Gastroesophageal sphincter (tissue), 4 donors: ENCODE measurements at places on chromosomes 16 and 17.

DNA sequence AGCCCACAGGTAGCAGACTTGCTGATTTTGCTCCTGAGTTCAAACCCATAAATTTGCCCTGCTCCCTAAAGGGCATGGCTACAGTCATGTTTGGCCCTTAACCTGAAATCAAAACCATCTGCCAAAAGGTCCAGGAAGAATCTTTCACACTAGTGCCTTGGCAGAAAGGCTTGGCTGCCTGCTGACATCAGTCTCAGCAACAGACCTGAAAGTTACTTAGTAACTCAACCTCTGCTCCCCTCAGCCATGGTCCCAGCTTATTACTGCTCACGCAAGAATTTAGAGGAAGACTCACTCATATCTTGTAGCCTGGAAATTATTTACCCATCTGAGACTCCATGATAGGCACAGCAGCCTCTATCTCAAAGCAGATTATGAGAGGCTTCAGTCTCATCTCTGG, 98.0 kb upstream of the KIF2B start:
- no peak for ATAC-seq

DNA sequence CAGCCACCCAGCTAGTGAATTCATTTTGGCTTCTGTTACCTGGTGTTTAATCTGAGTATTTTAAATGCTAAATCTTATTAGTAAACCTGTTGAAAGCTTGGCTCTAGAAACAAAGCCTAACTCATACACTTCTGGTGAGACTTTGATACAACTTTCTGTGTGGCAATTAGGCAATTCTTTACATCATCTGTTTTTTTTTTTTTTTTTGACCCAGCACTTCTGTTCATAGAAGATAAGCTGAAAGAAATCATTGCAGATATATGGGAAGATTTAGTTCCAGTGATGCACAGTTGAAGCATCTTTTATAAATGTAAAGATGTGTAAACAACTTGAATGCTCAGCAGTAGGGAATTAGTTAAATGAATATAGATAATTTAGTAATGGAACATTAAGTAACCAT, 21.7 kb upstream of the ABCC11 start:
- no peak for ATAC-seq

DNA sequence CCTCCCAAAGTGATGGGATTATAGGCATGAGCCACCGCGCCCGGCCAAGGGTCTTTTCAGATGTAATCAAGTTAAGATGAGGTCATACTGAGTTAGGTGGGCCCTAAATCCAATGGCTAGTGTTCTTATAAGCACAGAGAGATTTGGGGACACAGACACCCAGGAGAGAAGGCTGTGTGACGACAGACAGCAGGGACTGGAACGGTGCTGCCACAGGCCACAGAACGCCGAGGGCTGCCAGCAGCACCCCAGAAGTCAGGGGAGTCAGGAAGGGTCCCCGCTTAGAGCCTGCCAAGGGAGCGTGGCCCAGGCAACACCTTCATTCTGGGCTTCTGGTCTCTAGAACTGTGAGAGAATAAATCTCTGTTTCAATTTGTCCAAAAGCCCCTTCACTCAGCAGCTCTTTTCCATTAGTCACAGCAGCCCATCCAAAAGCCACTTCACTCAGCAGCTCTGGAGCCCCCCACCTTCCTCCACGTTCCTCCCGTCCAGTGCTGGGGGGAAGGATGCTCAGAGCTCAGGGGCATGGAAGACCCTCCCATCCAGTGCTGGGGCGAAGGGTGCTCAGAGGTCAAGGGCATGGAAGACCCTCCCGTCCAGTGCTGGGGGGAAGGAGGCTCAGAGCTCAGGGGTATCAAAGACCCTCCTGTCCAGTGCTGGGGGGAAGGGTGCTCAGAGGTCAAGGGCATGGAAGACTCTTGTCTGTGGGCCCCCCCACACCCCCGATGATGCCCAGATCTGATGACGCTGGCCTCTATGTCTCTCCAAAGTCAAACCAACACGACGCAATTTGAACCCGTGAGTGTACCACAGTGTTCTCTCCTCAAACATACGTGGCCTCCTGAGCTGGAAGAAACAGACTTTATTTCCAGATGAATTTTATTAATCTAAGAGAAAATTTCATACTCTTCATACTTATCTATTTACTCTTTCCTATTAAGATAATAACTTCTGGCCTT, 11.9 kb downstream of the RAB40B start:
- ATAC-seq: no peak

GRCh38 chr17:76426853-76427252, 26.1 kb downstream of the UBE2O start:
- no peak for ATAC-seq

DNA sequence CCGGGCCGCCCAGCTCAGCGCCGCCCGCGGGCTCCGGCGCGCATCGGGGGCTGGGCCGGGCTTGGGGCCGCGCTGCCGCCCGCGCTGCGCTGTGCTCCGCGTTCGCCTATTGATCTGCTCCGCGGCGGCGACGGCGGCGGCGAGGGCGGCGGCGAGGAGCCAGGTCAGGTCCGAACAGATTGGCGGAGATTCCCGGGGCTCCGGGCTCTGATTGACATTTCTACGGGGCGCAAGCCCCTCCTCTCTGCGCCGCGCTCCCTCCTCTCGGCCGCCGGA, 559 bp downstream of the IRX3 start:
- no peak for ATAC-seq

DNA sequence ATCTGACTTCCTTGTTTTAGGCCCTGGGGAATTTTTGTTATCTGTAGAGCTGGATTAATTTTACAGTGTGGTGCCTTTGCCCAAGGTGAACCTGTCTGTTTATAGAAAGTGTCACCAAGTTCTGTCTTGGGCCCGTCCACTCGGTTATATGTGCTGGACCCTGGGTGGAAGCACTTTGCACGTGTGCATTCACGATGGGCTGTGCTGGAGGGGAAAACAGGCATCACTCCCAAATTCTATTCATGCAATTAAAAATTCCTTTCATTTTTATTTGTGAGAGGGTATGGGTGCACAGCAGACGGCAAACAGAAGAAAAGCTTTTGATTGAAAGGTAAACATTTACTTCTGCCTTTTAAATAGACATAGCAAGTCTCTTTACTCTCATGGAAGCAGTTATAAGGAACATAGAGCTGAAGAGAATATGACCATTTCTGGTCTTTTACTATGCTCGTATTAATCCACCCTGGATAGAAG, 101.2 kb downstream of the WWOX start:
- no peak for ATAC-seq

DNA sequence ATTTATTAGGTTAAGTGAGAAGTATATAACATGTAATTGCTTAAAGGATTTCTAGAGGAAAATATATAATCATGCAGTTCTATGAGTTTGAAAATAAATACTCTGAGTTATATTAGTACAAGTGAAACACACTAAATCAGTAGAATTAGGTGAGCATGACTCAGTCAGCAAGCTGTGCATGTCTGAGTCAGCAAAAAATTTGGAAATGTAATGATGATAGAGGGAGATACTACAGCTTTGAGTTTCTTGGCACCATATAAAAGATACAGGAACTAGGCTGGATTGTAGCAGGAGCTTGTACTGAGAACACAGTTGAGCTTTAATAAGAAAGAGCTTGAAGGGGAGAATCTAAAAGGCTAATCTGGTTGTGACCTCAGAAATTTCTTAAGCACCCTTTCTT, 1224.6 kb downstream of the CDH8 start:
- ATAC-seq: no peak

- no peak for ATAC-seq
Observed at GRCh38 chr16:83356266-83356665, 451.5 kb upstream of the HSBP1 start.

GRCh38 chr17:7417056-7417655, 3.0 kb upstream of the SPEM1 start:
- no peak for ATAC-seq

- ATAC-seq: no peak
Observed at GRCh38 chr17:72287586-72287985, 166.8 kb downstream of the SOX9 start.

DNA sequence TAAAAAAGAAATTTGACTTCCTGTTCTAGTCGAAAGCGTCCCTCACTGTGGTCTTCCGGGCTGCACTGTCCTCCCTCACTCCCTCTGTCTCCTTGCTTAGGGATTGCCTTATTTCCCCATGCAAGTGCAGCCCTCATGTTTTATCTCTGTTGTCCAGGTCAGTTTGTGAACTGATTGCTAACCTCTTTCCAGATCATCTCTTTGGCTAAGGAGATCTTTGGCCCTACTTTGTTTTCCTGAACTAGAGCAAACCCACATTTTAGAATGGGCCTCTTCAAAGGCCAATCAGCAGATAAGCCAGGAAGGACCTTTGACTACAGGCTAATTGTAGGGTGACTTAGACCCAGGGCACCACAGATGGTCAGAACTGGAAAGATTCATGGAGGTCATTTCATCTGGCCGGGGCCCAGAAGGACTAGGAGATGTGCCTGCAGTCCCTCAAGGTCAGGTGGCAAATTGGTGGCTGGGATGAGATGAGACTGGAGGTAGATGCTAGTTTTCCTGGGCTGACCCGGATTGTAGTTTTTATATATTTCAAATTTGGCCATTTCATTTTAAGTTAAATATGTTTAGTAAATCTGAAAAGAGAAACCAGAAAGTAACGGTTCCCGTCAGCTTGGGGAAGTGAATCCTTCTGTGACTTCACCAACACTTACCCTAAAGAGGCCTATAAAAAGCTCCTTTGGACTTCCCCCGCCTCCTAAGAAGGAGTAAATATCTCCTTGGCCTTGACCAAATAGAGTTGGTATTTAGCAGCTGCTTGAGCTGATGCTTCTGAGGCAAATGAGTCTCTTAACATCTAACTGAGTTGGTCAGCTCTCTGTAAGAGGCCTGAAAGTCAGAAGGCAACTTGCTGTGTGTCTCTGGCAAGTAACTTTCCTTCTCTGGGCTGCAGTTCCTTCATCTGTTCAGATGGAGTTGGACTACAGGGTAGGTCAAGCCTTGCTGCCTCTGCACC, 6.2 kb upstream of the SLC25A19 start:
- ATAC-seq: no peak

- no peak for ATAC-seq
Observed at GRCh38 chr17:69223809-69224208, 4.8 kb downstream of the ABCA10 start.

- ATAC-seq: no peak
Observed at GRCh38 chr17:410543-411401, 58.2 kb upstream of the RPH3AL start.

DNA sequence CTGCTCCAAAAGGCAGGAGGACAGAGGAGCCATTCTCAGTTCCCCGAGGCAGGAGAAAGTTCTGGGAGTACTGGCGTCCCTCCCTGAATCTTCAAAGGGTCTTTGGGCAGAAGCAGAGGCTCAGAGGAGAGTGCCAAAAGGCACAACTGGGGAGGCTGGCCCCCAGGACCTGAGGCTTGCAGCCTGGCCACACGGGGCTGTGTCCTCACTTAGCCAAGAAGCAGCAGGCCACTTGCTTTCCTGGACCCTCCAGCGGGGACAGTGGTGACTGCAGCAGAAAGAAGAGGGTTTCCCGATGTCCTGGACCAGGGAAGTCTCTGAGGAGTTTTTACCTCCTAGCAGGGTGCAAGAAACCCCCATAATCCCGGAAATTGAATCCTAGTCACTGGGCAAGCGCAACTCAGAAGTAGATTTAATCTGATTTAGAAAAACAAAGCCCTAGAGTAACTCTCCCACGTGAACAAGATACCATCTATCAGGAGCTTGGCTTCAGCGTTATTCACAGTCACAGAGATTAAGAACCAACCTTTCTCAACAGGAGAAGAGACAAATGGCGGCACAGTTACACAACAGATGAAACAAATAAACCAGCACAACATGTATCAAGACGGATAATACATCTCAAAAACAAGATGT, 25.5 kb upstream of the BCO1 start:
- no peak for ATAC-seq

- no peak for ATAC-seq
Observed at GRCh38 chr17:70076831-70077230, 1.8 kb downstream of the KCNJ16 start.

DNA sequence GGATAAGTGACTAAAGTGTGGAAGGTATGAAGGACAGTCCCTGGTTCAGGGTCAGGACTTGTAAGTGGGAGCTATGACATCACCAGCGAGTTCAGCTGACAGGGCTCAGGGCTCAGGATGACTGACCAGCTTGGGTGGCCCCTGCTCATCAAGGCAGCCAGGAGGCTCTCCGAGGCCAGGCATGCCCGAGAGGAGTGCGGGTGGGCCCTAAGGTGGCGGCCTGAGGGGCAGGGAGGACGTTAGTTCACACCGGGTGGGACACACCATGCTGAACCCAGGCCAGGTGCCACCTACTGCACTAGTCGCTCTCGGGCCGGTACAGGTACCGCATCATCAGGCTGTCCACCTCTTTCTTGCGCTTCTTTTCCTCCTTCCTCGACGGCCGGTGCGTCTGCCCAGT, 36.5 kb downstream of the PIPOX start:
- no peak for ATAC-seq

DNA sequence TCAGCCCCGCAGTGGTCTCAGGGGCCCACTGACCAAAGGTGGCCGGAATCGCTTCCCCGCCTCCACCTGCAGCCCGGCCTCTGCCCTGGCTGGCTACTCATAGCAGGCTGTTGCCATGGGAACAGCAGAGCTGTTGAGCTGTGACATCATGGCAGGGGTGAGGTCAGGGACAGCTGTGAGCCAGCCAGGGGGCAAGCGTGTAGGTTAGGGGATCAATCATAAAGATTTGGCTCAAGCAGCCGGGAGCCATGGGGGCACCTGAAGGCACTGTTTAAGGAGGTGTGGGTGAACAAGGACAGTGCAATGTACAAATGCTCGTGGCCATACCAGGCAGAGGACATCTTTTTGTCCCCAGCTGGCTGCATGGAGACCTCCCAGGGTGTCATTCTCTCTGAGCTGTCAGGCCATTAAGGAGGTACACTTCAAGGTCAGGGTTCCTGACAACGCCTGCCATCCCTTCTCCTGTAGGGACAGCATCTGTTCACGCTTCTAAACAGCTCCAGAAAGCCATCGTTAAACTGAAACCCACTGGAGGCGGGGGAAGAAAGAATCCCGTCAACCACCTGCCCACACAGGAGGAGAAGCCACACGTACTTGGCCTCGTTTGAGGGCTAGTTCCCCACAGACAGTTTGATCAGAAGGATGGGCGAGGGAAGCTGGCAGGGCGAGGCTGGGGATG, at the start of gene CEP295NL:
TSS of gene CEP295NL (minus strand) at position 101 of the 679 bp plus-strand sequence. CDS start 1,373 bp downstream, outside the sequence.
- ATAC-seq: peak; percentile 43
